ENCODE measurements at places on chromosomes 1 and 21.
A peak's percentile ranks its signal among the peaks of the same experiment; 100 is the strongest.

- H3K27me3 ChIP-seq, result peaks cover 18% of the 10 kb centered on the region
- DNase-seq, result peak; percentile 42
- no peak overlapping the region for H3K27ac ChIP-seq
- H3K4me1 ChIP-seq, result peaks cover 2% of the 10 kb centered on the region
- H3K4me3 ChIP-seq, result no peak overlapping the region
Observed at GRCh38 chr1:152654110-152654509, 9.1 kb upstream of the LCE2D start.

DNA sequence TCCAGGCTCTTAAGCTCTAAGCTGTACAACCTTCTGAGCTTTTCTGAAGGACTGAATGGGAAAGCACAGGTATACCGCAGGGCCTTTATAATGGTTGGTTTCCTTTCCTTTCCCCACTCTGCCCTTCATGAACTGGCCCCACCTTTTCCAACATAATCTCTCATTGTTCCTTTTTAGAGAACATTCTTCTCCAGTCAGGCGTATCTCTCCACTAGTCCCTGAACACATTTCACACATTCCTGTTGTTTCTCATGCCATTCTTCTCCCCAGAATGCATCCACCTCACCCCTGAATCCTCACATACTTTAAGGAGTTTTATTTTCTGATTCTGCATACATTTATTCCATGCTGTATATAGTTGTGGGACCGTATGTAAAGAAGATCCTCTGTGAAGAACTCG lies 41.3 kb downstream of the PGM1 start:
- H3K4me1 ChIP-seq, result no peaks in the 10 kb centered on the region
- DNase-seq, result no peak
- no peak overlapping the region for H3K27ac ChIP-seq

DNA sequence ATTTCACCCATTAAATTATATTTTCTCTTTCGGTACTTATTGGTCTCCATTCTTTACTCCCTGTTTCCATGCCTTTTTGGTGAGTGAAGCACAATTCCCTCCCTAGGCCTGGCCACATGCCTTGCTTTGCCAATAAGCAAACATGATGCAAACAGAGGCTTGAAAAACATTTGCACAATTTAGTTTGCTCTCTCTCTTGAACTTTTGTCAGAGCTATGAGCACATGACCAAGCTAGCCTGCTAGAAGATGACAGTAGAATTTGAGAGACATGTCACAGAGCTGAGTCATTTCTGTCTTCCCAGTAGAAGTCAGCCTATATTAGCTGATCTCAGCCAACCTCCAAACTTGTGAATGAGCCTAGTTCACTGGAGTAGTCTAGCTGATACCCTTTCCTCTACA lies 24.6 kb downstream of the ANGPTL3 start:
- peak overlapping the region; percentile 69 for H3K27ac ChIP-seq
- no peak overlapping the region for H3K4me3 ChIP-seq
- no peaks in the 10 kb centered on the region for H3K27me3 ChIP-seq
- H3K4me1 ChIP-seq, result peaks cover 39% of the 10 kb centered on the region
- peaks cover 19% of the 10 kb centered on the region for H3K36me3 ChIP-seq

GRCh38 chr21:23101111-23101510 lies 2102.9 kb downstream of the NCAM2 start:
- no peaks in the 10 kb centered on the region for H3K27me3 ChIP-seq
- H3K36me3 ChIP-seq, result no peaks in the 10 kb centered on the region
- no peak overlapping the region for H3K27ac ChIP-seq
- no peak overlapping the region for H3K4me3 ChIP-seq
- DNase-seq, result no peak
- no peaks in the 10 kb centered on the region for H3K4me1 ChIP-seq

DNA sequence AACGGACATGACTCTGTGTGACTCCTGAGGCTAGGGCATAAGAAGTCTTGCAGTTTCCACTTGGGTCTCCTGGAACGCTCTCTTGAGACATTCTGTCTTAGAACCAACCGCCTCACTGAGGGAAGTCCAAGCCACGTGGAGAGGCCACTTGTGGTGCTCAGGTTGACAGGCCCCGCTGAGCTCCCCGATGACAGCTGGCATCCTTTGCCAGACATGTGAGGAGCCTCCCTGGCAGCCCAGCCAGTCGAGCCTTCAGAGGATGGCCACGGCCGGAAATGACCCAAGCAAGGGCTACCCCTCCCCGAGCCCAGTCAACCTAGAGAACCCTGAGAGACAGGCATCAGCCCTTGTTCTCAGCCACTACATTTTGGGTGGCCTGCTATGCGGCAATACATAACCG lies 20.7 kb downstream of the PLEKHA6 start:
- H3K4me1 ChIP-seq, result no peaks in the 10 kb centered on the region
- DNase-seq, result no peak
- no peak overlapping the region for H3K4me3 ChIP-seq
- no peak overlapping the region for H3K27ac ChIP-seq

- no peak overlapping the region for H3K4me3 ChIP-seq
- no peak for DNase-seq
- H3K36me3 ChIP-seq, result no peaks in the 10 kb centered on the region
- H3K27me3 ChIP-seq, result peaks cover 2% of the 10 kb centered on the region
- no peak overlapping the region for H3K27ac ChIP-seq
Observed at GRCh38 chr1:117594261-117594990, 11.4 kb upstream of the TENT5C start.

DNA sequence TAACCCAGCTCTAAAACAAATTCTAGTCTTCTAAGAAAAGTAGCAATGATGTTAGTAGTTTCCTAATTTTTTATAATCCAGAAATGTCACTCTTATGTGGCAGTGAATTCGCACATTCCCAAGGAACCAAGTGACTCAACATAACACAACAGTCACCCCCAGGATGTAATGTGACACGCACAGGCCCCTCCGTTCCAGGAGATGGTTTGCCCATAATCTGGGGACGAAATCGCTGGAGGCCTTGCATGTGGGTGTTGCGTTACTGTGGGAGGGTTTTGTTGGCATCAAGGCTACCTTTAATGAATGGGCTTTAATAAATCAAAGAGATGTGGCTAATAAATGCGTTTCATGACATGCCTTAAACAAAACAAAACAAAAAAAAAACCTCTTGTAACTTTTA lies 50.9 kb downstream of the EVA1C start:
- H3K27ac ChIP-seq, result no peak overlapping the region
- peaks cover 5% of the 10 kb centered on the region for H3K27me3 ChIP-seq
- no peak for DNase-seq
- no peak overlapping the region for H3K4me3 ChIP-seq

DNA sequence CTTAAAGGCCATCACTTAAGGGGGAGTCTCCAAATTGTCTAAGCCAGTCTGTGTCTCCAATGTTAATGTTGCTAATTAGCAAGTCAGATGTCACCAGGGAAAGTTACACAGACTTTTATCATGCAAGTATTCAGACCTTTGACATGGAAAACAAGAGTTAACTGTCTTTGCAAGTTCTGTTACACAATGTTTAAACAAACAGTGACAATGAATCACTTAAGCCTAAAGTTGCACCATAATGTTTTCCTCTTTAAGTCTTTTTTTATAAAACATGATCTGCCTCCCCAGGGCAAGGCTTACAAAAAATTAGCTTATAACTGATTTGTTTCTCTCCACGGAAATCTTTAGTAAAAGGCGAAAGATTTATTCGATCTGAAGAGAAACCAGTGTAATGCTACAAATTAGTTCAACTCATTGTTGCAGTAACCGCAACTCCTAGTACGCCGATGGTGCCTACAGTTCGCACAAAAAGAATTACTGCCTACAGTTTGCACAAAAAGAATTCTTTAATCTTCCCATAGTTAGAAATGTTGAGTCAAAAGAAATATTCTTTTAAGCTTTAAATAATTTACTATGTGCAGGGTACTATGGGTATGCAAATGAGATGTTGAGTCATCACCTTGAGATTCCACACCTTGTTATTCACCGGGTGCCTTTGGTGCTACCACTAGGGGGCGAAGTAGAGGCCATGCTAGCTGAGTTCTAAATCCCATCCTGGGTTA lies 45.3 kb downstream of the HHAT start:
- H3K4me3 ChIP-seq, result no peak overlapping the region
- H3K27me3 ChIP-seq, result no peaks in the 10 kb centered on the region
- peaks cover 3% of the 10 kb centered on the region for H3K4me1 ChIP-seq
- H3K36me3 ChIP-seq, result no peaks in the 10 kb centered on the region
- DNase-seq, result peak; percentile 59

DNA sequence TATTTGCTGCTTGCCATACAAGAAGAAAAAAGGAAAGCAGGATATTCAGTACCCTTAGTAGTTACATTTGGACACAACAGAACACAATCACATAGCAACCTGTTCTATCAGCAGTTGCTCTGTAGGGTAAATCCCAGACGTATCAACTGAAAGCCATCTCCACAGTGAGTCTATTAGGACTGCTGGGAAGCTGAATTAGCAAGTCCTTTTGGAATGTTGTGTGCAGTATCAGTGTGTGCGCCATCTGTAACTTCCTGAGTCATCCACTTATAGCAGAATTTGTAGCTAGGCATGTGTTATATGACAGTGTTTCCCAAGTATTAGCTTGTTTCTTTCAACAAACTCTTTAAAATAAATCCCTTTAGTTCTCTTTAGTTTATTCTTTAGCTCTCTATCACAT lies 21.3 kb downstream of the CCDC30 start:
- no peak overlapping the region for H3K27ac ChIP-seq
- no peaks in the 10 kb centered on the region for H3K4me1 ChIP-seq
- no peak overlapping the region for H3K4me3 ChIP-seq
- no peak for DNase-seq
- H3K27me3 ChIP-seq, result no peaks in the 10 kb centered on the region
- H3K36me3 ChIP-seq, result peaks cover 12% of the 10 kb centered on the region

GRCh38 chr1:43172527-43172972 lies 420 bp downstream of the CFAP57 start:
- peaks cover 31% of the 10 kb centered on the region for H3K4me1 ChIP-seq
- H3K4me3 ChIP-seq, result peak overlapping the region; percentile 99
- H3K36me3 ChIP-seq, result peaks cover 35% of the 10 kb centered on the region

- no peak for DNase-seq
- peaks cover 26% of the 10 kb centered on the region for H3K4me1 ChIP-seq
- H3K36me3 ChIP-seq, result no peaks in the 10 kb centered on the region
- H3K27me3 ChIP-seq, result peaks cover 61% of the 10 kb centered on the region
- no peak overlapping the region for H3K27ac ChIP-seq
Observed at GRCh38 chr1:15761366-15762128, 3.0 kb downstream of the FBLIM1 start.

GRCh38 chr1:68600049-68600661 lies 103.3 kb upstream of the DEPDC1 start:
- no peaks in the 10 kb centered on the region for H3K4me1 ChIP-seq
- no peaks in the 10 kb centered on the region for H3K27me3 ChIP-seq
- no peak overlapping the region for H3K4me3 ChIP-seq
- H3K27ac ChIP-seq, result no peak overlapping the region

GRCh38 chr1:116262207-116262994 lies 110.6 kb upstream of the ATP1A1 start:
- H3K36me3 ChIP-seq, result no peaks in the 10 kb centered on the region
- no peak for DNase-seq
- H3K4me3 ChIP-seq, result no peak overlapping the region
- H3K27me3 ChIP-seq, result peaks cover 10% of the 10 kb centered on the region
- peaks cover 6% of the 10 kb centered on the region for H3K4me1 ChIP-seq

- H3K36me3 ChIP-seq, result peaks cover 6% of the 10 kb centered on the region
- H3K4me1 ChIP-seq, result peaks cover 16% of the 10 kb centered on the region
- H3K27me3 ChIP-seq, result no peaks in the 10 kb centered on the region
- no peak overlapping the region for H3K4me3 ChIP-seq
Observed at GRCh38 chr21:14773777-14774345, 227.7 kb upstream of the SAMSN1 start.

- no peaks in the 10 kb centered on the region for H3K27me3 ChIP-seq
- no peak overlapping the region for H3K4me3 ChIP-seq
- DNase-seq, result no peak
Observed at GRCh38 chr1:187236199-187236598, 407.4 kb downstream of the PLA2G4A start.

DNA sequence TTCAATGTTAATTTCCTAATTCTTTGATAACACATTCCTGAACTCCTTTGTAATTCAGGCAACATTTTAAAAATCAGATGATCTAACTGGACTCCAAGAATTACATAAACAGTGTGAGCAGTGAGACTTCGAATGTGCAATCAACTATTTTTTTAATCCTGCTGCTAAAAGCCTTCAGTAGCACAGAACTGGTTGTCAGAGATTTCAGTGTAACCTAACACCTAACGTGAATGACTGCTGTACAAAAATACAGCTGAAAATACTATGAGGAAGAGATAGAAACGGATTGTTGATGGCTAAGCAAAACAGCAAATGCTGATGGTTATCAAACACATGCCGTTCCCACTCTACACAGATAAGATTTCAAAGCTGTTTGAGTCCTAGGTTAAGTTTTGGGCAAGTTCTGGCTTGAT lies 46.1 kb downstream of the APP start:
- H3K27me3 ChIP-seq, result no peaks in the 10 kb centered on the region
- H3K4me3 ChIP-seq, result no peak overlapping the region
- no peak for DNase-seq
- H3K36me3 ChIP-seq, result peaks cover under 1% of the 10 kb centered on the region
- H3K27ac ChIP-seq, result no peak overlapping the region

DNA sequence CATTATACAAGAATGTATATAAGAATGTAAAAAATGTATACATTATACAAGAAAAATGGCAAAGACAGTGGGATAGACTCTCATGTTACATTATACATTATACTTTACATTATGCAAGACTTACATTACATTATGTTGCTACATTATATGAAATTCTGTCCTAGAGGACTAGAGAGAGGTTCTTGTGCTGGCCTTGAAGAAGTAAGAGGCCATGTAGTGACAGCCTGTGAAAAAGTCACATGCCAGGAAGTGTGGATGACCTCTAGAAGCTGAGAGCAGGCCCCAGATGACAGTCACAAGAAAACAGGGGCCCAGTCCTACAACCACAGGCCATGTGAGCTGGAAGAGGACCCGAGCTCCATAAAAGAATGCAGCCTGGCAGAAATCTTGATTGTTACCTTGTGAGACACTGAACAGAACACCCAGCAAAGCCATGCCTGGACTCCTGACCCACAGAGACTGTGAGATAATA lies 30.5 kb upstream of the AHCYL1 start:
- DNase-seq, result no peak
- no peaks in the 10 kb centered on the region for H3K4me1 ChIP-seq
- no peaks in the 10 kb centered on the region for H3K36me3 ChIP-seq
- H3K27me3 ChIP-seq, result peaks cover 7% of the 10 kb centered on the region

GRCh38 chr1:1143636-1144035 lies 27.7 kb upstream of the C1orf159 start:
- H3K4me1 ChIP-seq, result peaks cover 31% of the 10 kb centered on the region
- peak overlapping the region; percentile 96 for H3K27ac ChIP-seq
- H3K27me3 ChIP-seq, result no peaks in the 10 kb centered on the region
- H3K36me3 ChIP-seq, result no peaks in the 10 kb centered on the region

DNA sequence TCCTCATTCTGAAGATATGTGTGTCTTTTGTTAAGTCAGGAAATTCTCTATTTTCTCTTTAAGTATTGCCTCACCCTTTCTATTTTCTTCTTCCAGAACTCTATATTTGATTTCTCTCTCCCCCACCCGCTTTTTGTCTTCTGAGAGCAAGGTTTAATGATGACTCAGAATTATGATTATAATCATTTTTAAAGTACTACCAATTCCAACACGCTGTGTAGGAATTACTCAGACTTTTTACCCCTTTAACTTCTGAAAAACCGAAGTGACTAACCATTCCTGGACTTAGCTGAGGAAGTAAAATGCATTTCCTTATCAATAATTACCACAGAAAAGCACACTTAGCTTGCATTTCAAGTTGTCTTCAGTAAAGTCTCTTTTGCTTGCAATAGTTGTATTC lies 20.8 kb upstream of the SCYL3 start:
- H3K36me3 ChIP-seq, result peaks cover 4% of the 10 kb centered on the region
- H3K4me3 ChIP-seq, result no peak overlapping the region
- no peaks in the 10 kb centered on the region for H3K27me3 ChIP-seq
- DNase-seq, result no peak
- H3K27ac ChIP-seq, result no peak overlapping the region
